Left lobe of liver (tissue), 2 donors: ENCODE measurements at places on chromosomes 13 and 19.

DNA sequence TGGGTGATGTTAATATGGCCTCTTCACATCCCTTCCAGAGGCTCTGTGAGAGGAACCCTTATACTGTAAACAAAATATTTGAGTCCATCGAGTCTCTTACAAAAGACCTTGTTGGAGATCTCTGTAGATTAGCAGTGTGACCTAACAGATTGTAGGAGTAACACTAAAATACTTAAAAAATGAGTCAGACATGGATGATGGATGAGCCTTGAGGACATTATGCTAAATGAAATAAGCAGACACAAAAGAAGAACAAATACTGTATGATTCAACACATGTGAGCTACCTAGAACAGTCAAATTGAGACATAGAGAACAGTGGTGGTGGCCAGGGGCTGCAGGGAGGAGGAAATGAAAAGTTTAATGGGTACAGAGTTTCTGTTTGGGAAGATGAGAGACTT is 152.2 kb upstream of the UBL3 start:
- no peak for DNase-seq

DNA sequence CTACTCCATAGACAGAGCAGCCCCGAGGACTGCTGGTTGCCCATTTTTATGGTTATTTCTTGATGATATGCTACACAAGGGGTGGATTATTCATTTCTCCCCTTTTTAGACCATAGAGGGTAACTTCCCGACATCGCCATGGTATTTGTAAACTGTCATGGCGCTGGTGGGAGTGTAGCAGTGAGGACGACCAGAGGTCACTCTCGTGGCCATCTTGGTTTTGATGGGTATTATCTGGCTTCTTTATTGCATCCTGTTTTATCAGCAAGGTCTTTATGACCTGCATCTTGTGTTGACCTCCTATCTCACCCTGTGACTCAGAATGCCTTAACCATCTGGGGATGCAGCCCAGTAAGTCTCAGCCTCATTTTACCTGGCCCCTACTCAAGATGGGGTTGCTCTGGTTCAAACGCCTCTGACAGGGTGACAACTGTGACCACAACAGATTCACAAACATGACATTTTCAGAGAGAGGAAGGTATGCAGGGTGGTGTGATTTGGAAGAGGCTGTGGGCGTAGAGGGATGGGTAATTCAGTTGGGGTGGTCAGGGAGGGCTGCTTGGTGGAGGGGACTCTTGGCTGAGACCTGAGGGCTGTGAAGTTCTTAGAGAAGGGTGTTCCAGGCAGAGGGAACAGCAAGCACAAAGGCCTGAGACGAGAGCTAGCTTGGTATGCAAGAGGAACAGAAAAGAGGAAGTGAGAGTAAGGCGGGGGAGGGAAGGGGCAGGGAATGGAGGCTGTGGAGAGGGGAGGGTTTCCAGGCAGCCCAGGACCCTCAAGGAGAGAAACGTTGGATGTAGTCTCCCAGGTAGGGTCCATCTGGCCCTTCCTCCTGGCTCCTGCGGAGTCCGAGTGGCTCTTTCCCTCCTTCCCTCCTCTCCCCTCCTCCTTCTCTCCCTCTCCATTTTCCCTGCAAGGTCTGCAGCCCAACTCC is 23.5 kb downstream of the FAM187B start:
- no peak for DNase-seq

GRCh38 chr19:15421721-15422260 is 3.0 kb upstream of the AKAP8L start:
- DNase-seq: peak; percentile 93

DNA sequence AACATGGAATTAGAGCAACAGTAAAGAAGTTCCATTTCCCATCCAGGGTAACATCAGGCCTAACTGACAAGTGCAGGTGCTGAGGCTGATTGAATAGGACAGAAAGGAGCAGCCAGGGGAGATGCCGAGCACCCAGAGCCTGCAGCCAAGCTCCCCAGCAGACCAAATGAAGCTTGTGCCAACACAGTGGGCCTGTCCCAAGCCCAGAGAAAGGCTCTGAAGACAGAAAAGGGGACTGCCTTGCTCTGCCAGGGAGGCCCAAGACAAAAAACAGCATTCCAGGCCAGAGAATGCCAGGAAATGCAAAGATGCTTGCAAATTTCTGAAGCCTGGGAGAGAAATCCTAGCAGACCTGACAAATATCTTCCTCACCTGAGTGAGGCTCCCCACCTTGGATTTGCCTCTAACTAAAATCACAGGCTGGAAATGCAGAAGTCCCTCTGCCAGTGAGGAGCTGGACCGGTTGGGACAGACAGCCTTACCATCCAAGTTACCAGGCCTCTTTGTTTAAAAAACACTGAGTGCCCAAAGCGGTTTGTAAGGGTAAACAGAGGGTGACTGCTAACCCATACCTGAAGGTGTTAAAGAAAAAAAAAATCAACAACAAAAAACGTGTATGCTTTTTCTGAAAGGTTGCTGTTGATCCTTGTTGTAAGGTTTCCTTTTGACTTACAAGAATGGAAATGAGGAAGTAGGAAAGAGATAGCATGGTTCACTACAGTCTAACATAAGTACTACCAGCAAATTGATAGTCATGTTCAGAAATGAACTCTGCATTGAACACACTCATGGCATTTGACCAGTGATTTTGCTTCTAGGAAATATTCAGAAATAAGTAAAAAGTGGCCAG is 11.8 kb upstream of the HMGB1 start:
- DNase-seq: no peak

- no peak for DNase-seq
These were observed 5.7 kb downstream of the LHB start for GRCh38 chr19:49011194-49011593.

DNA sequence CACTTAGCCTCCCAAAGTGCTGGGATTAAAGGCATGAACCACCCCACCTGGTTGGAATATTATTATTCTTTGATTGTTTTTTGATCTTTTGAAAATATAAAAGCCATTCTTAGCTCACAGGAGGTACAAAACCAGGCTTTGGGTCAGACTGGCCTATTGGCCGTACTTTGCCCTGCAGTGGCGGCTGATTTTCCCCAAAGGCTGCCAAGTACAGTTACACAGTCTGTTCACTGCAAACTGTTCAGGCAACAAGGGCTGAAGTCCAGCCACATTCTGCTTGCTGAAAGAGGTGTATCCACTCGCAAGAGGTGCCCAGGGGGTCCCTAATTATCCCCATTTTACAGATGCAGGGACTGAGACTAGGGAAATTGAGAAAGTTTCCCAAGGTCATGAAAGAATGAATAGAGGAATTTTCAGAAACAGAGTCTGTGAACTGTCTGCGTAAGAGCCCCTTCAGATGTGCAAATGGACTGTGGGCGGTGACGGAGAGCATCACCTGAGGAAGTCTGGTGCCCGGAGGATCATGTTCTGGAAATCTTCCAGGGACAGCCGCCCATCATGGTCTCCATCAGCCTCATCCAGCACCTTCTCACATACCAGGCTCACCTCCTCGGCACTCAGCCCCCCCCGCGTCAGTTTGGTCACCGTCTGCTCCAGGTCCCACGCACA is 9.0 kb downstream of the CIB3 start:
- peak; percentile 85 for DNase-seq

DNA sequence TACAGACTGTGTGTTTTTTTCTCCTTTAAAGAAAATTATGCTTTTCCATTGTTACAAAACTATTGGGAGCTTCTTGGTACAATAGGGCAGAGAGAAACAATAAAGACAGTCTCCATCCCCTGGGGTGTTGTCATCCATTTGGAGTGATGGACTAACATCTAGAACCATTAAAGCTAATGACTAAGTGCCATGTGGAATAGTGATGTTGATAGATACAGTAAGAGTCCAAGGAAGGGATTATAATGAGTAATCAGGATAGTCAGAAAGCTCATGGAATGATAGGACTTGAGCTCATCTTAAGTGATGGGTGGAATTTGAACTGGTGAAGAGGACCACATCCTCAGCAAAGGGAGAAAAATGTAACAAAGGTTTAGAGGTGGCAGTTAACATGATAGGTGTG is 24.1 kb upstream of the FRY start:
- DNase-seq: no peak

- DNase-seq: no peak
These were observed 466.0 kb downstream of the FOXO1 start for GRCh38 chr13:40200273-40200978.

DNA sequence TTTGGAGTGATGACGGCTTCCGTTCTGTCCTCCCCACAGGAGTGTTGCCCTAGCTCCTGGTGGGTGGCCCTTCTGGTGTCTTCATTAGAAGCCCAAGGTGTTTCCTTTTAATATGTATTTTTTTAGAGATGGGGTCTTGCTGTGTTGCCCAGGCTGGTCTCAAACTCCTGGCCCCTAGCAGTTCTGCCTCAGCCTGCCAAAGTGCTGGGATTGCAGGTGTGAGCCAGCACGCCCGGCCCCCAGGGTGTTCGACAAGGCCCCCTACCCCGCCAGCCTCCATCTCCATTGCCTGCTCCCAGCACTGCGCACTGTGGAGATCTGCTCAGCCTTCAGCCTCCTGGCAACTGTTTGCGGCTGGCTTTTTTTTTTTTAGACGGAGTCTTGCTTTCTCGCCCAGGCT is 31.2 kb downstream of the BTBD2 start:
- DNase-seq: no peak

DNA sequence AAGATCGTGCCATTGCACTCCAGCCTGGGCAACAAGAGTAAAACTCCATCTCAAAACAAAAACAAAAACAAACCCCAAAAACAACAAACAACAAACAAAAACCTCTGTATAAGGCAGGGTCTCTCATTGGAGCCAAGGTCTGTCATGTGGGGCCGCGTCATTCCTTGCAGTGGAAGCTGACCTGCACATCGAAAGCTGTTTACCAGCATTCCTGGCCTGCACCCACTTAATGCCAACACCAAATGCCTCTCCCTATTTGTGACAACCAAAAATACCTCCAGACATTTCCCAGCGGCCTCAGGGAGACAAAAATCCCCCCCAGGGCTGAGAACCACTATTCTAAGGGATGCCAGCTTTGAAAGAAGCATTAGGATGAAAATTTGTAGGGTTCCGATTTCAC is 1.2 kb downstream of the CPAMD8 start:
- DNase-seq: no peak

DNA sequence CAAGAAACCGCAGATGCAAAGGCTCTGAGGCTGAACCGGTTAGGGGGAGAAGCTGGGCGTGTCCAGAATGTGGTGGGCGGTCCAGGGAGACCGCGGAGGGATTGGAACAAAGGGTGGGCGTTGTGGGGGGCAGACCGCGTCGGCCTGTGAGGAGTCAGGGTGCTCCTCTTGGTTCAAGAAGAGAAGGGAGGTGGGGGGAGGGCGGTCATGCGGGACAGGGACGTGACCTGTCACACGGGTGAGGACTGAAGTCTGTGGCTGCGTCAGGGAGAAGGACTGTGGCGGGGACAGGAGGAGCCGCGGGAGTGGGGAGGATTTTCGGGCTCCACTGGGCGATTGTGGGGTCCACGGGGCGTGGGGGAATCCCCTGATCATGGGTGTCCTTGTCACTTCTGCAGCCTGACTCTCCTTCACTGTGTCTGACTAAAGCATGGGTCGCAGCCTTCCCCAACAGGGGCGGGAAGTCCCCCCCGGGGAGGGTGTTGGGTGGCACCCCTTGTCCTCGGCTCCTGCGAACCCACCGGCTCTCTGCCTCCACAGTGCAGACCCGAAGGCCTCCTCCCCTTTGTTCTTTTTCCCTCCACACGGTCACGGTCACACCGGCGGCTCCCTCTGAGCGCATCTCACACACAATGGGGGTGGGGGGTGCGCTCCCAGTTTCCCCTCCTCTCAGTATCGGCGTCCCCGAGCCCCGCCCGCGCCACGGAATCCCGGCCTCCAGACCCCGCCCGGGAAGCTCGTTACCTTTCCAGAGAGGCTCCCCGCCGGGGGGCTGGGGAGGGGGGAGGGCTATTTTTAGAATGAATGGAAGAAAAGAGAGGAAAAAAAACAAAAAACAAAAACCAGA is 16.4 kb upstream of the KCNN1 start:
- DNase-seq: no peak

- no peak for DNase-seq
These were observed 44.2 kb downstream of the EDNRB start for GRCh38 chr13:77874406-77874805.

DNA sequence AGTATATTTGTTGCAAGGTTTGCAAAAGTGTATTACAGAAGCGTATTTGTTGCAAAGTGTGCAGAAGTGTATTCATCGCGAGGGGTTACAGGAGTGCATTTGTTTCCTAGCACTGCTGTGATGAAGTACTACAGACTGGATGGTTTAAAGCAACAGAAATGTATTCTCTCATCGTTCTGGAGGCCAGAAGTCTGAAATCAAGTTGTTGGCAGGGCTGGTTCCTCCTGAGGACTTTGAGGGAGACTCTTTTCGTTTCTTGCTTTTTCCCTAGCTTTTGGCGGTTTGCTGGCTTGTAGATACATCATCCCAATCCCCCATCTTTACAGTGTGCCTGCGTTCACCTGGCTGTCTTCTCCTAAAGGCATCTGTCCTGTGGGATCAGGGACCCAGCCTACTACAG is 127.9 kb upstream of the USP29 start:
- DNase-seq: no peak

DNA sequence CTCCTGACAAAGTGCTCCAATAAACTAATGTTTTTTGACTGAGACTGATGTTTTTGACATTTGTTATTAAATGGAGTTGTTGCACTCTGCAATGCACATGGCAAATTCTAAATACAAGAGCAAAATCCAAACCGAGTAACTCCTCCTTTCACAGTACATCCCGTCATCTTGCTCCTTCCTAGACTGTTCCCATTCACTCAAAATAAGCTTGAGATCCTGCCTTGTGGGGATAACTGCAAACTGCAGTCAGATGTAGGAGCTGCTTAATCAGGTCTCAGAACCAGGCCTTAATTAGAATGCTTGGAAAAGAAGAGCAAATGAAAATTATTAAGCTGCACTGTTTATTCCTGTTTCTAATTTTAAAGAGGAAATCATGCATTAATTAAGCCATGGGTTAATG is 134.8 kb upstream of the SPRY2 start:
- no peak for DNase-seq

DNA sequence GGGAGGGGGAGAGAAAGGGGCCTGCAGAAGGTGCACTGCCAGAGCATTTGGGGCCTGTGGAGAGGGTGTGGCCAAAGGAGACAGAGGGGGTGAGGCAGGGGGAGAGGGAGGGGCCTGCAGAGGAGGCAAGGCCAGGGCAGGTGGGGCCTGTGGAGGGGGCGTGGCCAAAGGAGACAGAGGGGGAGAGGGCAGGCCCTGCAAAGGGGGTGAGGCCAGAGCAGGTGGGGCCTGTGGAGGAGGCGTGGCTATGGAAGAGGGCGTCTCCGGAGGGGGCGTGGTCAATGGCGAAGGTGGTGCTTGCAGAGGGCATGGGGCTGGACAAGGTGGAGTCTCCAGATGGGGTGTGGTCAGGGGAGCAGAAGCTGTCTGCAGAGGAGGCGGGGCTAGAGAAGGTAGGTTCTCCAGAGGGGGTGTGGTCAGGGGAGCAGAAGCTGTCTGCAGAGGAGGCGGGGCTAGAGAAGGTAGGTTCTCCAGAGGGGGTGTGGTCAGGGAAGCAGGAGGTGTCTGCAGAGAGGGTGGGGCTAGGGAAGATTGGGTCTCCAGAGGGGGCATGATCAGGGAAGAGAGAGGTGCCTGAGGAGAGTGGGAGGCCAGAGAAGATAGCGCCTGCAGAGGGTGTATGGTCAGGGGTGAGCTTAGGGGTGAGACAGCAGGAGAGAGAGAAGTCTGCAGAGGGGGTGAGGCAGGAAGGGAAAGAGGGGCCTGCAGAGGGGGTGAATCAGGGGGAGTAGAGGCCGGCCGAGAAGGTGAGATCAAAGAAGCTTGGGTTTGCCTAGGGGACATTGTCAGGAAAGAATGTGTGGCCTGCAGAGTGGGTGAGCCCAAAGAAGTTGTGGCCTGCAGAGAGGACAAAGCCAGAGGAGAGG is 3.4 kb downstream of the PRR36 start:
- DNase-seq: peak; percentile 57

GRCh38 chr13:21481359-21481758 is 22.3 kb upstream of the ZDHHC20 start:
- no peak for DNase-seq

- no peak for DNase-seq
These were observed 724.3 kb upstream of the SLITRK1 start for GRCh38 chr13:84606616-84607015.
